ENCODE measurements at places on chromosomes 7 and 10. TPM values are rescaled to one million over a fixed set of nuclear protein-coding genes. Genes with fewer than 3 reads are reported as not detected.

Gene CARD11
- not detected for total RNA-seq

Gene DMBT1
- total RNA-seq, result 18.4 TPM

Gene SPDYE11
- not detected for total RNA-seq

GRCh38 chr7:3682028-3682710 lies 381.1 kb downstream of the SDK1 start:
- no peak for DNase-seq

- no peak for DNase-seq
Measured at GRCh38 chr10:43667761-43668386, 19.2 kb upstream of the ZNF32 start.

- DNase-seq, result no peak
Measured at GRCh38 chr7:107712025-107712424, 31.9 kb upstream of the CBLL1 start.

GRCh38 chr7:101563943-101564777 lies 64.9 kb downstream of the MYL10 start:
- DNase-seq, result no peak
